ENCODE measurements at places on chromosomes 11 and 22. TPM values are rescaled to one million over a fixed set of nuclear protein-coding genes. Genes with fewer than 3 reads are reported as not detected.

DNA sequence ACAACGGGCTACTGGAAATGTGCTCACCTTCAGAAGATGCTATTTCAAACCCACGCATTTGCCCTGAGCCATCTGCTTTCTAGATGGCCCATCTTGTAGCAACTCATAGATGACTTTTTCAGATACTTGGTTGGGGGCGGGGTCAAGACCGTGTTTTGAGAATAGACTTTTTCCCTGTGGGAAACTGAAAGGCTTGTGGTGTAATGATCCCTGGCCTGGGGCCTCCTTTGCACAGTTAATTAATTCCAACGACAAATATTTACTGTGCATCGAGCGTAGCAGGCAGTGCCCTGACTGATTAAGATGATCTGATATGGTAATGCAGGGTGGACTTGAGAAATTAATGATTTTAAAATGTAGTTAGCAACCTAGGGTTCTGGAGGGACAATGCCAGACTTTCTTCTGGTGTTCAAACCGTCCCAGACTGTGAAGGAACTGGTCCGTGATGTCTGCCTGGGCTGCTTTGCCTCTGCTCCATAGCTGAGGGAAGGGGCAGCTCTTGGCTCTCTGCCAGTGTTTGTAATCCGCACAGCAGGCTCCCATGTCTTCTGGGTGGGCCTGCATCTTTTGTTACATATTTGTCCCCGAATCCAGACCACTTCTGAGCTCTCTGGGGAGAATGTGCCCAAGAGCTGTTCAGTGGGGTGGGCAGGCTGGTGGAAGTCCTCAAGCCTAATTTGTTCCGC, 84.8 kb downstream of the ADAMTS15 start:
- DNase-seq: no peak

OR52H1 gene
- total RNA-seq: not detected

GRCh38 chr11:45400591-45400990, 114.5 kb upstream of the SYT13 start:
- DNase-seq: no peak

- no peak for DNase-seq
These were observed 16.9 kb upstream of the CDC42BPG start for GRCh38 chr11:64861227-64861975.

LRRC74B gene
- total RNA-seq: not detected

- no peak for DNase-seq
These were observed 419.7 kb upstream of the CNTN5 start for GRCh38 chr11:98600786-98601773.

DNA sequence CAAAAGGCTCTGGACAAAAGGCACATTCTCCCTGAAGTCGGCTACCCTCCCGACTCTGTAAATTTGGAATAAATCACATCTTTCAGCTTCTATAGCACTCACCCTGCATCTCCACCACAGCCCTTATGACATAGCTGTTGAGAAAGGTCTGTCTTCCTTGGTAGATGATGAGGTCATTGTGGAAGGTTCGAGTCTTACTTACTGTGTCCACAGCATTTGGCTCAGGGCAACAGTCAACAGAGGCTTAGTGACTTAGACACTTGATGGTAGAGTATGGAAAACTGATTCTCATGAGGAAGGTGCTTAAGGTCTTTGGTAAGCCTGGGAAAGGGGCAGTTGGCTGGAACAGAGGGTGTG, 45.6 kb downstream of the PTPRJ start:
- DNase-seq: no peak

CALCA gene
- not detected for total RNA-seq

DNA sequence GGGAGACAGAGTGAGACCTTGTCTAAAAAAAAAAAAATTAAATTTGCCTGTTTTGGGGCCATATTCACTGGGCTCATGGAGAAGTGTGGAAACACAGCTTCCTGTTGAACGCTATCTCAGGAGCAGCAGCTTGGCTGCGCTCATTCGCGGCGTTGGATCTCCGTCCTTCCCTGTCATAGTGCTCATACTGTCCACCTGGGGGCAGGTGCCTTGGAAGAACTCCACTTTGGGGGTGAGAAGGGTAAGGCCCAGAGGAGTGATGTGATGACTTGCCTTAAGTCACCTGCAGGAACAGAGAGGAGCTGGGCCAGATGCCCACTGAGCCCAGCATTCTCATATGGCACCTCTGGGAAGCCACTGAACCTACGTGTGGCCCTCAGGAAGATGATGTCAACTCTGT, 82.8 kb downstream of the CABIN1 start:
- no peak for DNase-seq

ANO1 gene
- 71.4 TPM for total RNA-seq

- no peak for DNase-seq
These were observed 54.1 kb upstream of the BDNF start for GRCh38 chr11:27754035-27755017.

- DNase-seq: no peak
These were observed 1.7 kb downstream of the TOM1 start for GRCh38 chr22:35301372-35301874.

DNA sequence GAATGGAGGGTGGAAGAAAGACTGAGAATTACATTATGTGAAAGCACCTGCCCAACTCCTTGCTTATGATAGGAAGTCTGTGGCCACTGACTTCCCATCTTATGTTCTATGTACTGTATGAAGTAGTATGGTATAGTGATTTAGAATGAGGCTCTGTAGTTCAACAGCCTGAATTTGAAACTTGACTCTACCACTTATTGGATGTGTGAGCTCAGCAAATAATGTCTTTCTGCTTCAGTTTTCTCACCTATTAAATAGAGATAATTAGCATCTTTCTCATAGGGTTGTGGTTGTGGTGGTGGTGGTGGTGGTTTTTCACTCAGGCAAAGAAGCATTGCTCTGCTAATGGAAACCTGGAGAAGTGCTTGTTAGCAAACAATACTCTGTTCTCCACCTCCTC, 121.6 kb downstream of the PAX6 start:
- no peak for DNase-seq

GRCh38 chr22:48393041-48393370, 1434.7 kb downstream of the BRD1 start:
- no peak for DNase-seq

IL10RA gene
- total RNA-seq: not detected

NAA40 gene
- total RNA-seq: 16.2 TPM

DNA sequence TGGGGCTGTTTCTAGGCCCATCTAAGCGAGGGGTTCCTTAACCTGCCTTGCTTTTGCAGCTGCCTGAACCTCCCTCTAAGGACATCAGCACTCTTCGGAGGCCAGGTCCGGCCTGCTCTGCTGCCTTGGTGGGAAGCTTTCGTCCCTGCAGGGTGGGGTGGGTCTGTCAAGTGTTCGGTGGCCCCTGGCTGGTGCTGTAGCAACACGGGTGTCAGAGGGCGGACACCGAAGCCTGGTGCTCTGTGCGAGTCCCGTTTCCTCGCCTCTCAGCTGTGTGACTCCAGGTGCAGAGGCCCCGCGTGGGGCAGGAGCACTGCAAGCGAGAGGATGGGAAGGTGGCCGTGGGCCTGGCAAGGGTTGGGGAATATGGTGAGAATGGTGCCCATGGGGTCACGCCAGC, 64.6 kb downstream of the CDKN1C start:
- no peak for DNase-seq

- DNase-seq: no peak
These were observed 23.4 kb upstream of the FGF19 start for GRCh38 chr11:69727266-69727665.

GRCh38 chr22:27879923-27880322, 39.1 kb downstream of the PITPNB start:
- no peak for DNase-seq

SLN gene
- total RNA-seq: not detected

RAG2 gene
- total RNA-seq: not detected

GRCh38 chr22:22697377-22698117, 53.1 kb downstream of the GGTLC2 start:
- no peak for DNase-seq

DNA sequence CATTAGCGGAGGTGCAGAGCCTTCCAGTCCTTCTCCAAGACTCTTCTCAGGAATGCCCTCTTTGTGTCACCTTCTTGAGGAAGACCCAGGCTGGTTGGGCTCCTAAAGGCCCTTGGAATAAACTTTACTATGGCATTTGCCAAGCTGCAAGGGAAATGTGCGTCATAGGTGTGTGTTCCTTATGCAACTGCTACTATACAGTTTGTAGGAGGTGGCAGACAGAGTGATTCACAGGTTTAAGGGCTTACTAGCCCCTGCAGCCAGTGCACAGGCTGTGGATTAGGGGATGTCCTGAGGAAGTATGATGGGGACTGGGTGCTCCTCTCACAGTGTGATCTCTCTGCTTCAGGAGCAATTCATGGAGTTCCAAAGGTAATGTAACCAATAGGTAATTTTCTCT, 74.6 kb downstream of the TENM4 start:
- no peak for DNase-seq

NEFH gene
- 1.9 TPM for total RNA-seq

DNA sequence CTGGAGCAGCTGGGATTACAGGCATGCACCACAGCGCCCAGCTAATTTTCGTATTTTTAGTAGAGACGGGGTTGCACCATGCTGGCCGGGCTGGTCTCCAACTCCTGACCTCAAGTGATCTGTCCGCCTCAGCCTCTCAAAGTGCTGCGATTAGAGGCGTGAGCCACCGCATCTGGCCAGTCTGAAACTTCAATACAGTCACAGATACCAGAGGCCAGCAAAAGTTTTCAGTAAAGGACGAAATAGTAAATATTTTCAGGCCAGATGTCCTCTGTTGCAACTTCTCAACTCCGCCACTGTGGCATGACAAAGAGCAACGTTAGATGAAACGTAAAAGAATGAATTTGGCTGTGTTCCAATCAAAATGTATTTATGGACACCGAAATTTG, 403.6 kb downstream of the MN1 start:
- DNase-seq: no peak

- peak; percentile 75 for DNase-seq
These were observed 17.3 kb downstream of the TRMU start for GRCh38 chr22:46352691-46353386.

GRCh38 chr22:25139062-25139461, 60.6 kb upstream of the CRYBB3 start:
- DNase-seq: no peak

DNA sequence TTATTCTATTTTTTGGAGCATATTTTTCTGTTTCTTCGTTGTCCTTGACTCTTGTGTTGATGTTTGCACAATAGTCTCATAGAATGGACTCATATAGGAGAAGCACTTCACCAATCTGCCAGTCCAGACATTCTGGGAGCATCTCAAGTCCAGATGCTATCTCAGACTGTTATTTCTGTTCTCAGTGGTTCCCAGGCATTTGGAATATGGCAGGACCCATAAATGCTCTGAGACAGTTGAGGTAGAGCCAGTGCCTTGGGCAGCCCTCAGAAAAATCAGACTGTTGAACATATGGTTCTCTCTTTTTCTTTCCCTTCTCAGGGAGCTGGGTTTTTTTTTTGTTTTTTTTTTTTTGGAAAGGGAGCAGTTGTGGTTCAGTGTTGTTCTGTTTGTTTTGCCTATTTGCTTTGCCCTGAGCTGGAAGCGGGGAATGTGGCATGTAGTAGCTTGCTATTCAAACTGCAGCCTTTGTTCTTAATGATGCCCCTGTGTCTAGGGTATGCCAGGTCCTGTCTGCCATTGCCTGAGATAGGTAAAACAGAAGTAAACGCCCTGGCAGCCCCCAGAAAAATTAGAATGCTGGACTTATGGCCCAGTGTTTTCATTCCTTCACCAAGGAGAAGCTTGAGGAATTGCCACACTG, 3.7 kb upstream of the MS4A2 start:
- peak; percentile 3 for DNase-seq

GRCh38 chr11:75554258-75555022, 7.6 kb upstream of the SERPINH1 start:
- peak; percentile 78 for DNase-seq

GRCh38 chr11:116948391-116948790, 111.0 kb upstream of the APOA1 start:
- peak; percentile 30 for DNase-seq

DNA sequence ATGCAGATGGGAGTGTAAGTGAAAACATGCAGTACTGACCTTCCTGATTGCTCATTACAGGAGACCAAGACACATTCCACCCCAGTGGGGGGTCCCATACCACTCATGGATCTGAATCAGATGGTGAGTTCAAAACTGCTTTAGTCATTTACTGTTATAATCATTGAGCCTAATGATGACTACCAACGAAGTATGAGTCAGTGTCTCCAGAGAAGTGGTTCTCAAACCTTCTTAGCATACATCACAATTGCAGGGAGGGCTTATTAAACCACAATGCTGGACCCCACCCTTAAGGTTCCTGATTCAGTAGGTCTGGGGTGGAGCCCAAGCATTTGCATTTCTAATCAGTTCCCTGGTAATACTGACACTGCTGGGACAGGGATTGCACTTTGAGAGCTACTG, 75.8 kb downstream of the CD44 start:
- DNase-seq: peak; percentile 87

TRIM49 gene
- total RNA-seq: not detected

DNA sequence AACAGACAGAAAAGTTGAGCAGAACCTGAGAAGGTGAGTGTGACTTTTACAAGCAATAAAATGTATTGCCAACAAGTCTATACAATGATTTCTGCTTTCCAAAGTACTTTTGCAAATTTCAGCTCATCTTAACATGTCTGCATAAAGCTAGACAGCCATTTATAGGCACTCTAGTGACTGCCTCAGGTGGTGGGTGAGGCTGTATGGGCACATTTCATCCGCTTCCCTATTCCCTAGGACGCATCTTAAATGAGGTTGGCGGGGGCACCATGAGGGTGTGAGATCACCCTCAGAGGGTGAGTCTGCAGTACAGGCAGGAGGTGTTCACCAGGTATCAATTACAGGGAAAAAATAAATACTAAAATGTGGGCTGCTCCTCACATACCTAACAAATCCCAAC, 110.1 kb downstream of the ETS1 start:
- DNase-seq: no peak

DNA sequence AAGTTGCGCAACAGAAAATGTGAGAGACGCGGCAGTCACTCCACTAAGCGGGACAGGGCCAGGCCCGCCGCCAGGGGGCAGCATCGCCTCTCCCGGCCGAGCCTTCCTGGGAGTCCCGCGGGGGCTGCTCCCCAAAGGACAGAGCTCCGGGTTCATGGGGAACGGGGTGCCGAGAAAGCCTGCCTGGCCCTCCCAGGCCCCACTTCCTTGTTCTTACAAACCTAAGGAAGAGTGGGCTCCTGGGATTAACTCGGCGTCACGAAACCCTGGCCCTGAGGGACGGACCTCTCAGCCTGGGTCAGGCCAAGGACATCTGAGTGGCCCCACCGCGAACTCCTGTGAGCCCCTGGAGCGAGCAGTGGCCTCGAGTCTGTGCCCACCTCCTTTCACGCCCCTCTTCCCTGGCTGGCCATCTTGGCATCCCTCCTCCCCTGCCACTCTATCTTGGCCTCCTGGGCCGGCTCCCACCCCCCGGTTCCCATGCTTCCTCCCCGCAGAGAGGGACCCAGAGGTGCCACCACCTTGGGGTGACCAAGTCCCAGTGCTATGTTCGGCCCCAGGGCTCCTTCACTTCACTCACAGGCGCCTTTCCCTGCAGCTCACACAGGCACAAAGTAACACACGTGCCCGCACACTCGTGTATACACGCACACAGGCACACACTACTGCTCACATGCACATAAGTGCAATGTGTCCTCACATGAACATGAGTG, 99.9 kb upstream of the FGF3 start:
- no peak for DNase-seq
